ENCODE measurements at places on chromosomes 7 and 10. TPM values are rescaled to one million over a fixed set of nuclear protein-coding genes. Genes with fewer than 3 reads are reported as not detected.
A peak's percentile ranks its signal among the peaks of the same experiment; 100 is the strongest.

DNA sequence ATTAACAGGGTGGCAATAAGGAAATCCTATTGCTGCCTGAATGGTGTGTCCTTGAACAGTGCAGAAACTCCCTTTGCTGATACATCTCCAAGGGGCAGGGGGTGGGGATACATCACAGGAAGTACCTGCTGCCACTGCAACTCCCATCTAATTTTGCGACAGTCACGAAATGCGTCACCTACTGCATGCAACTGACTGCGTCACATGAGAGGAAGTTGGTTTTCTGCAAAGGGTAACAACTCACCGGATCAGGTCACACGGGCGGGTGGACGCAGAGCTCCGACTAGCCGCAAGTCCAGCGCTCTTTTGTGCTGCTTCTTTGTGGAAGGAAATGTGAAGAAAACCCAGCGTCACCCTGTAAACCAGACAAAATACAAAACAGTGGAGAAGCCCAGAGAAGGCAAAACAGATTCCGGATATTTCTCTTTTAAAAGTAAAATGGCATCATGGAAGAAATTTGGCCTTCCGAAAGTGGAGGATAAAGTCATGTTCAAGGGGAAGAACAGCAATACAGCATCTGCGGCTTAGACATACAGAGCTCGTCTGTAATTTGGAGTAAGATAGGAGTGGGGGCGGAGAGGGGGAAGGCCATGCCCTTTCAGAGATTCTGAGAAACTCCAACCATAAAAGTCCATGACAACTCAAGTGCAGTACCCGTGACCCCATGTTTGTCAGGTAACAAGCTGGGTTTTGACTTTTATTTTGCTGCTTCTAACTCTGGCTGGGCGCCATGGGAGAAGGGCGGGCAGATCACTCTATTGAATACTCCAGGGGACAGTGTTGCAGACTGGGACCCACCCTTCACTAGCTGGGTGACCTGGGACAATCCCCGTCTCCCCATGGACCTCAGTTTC, 32.3 kb upstream of the PLEKHS1 start:
- DNase-seq, result no peak
- H3K27me3 ChIP-seq, result no peaks in the 10 kb centered on the region
- H3K4me3 ChIP-seq, result no peak overlapping the region
- H3K27ac ChIP-seq, result no peak overlapping the region
- H3K36me3 ChIP-seq, result no peaks in the 10 kb centered on the region
- H3K4me1 ChIP-seq, result no peaks in the 10 kb centered on the region

DNA sequence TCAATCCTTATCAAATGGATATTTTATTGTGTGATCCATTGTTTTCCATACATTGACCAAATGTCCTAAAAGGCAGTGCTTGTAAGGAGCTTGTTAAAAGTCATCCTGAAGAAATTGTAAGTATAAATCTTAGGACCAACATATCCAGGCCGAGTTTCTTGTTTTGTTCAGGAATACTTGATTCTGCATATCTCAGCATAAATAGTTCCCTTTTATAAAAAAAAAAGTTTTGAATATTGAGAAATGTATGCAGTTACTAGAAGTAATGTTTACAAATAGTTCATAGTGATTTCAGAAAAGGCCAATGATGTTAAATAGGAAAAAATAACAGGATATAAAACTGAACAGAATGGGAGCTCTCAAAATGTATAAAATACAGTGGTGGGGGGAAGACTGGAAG, 6.6 kb downstream of the GRID1 start:
- H3K4me1 ChIP-seq, result no peaks in the 10 kb centered on the region
- H3K27me3 ChIP-seq, result peaks cover 18% of the 10 kb centered on the region
- no peaks in the 10 kb centered on the region for H3K36me3 ChIP-seq
- no peak overlapping the region for H3K27ac ChIP-seq
- no peak for DNase-seq
- H3K4me3 ChIP-seq, result no peak overlapping the region

The GIMAP7 gene
- total RNA-seq, result not detected

The ZNF487 gene
- total RNA-seq, result 6.3 TPM

- no peak overlapping the region for H3K27ac ChIP-seq
- no peaks in the 10 kb centered on the region for H3K27me3 ChIP-seq
- no peak for DNase-seq
Observed at GRCh38 chr7:48876087-48876486, 48.3 kb upstream of the CDC14C start.

- H3K27me3 ChIP-seq, result no peaks in the 10 kb centered on the region
- no peaks in the 10 kb centered on the region for H3K36me3 ChIP-seq
- peak; percentile 38 for DNase-seq
- H3K27ac ChIP-seq, result 0 out of 2 replicates have a peak overlapping the region, but pooled peaks have one; percentile 4
- no peak overlapping the region for H3K4me3 ChIP-seq
- peaks cover 34% of the 10 kb centered on the region for H3K4me1 ChIP-seq
Observed at GRCh38 chr7:33044986-33045385, 17.6 kb downstream of the NT5C3A start.

The MAPK8 gene
- total RNA-seq, result 63.6 TPM

GRCh38 chr10:50740293-50740648, 535 bp downstream of the ASAH2B start:
- H3K4me1 ChIP-seq, result peaks cover 5% of the 10 kb centered on the region
- H3K4me3 ChIP-seq, result peak overlapping the region; percentile 74
- H3K36me3 ChIP-seq, result no peaks in the 10 kb centered on the region
- peak overlapping the region; percentile 83 for H3K27ac ChIP-seq
- peak; percentile 90 for DNase-seq

GRCh38 chr7:36275735-36276284, 113.9 kb upstream of the ANLN start:
- no peaks in the 10 kb centered on the region for H3K36me3 ChIP-seq
- H3K27me3 ChIP-seq, result no peaks in the 10 kb centered on the region
- no peak for DNase-seq
- H3K4me1 ChIP-seq, result peaks cover 12% of the 10 kb centered on the region
- no peak overlapping the region for H3K27ac ChIP-seq
- H3K4me3 ChIP-seq, result no peak overlapping the region

GRCh38 chr7:100504887-100505611, 21.3 kb downstream of the NYAP1 start:
- no peak overlapping the region for H3K4me3 ChIP-seq
- 0 out of 2 replicates have a peak, but pooled peaks cover 8% of the 10 kb centered on the region for H3K4me1 ChIP-seq
- no peak for DNase-seq
- H3K36me3 ChIP-seq, result no peaks in the 10 kb centered on the region
- H3K27ac ChIP-seq, result no peak overlapping the region

- H3K27me3 ChIP-seq, result no peaks in the 10 kb centered on the region
- peak overlapping the region; percentile 9 for H3K27ac ChIP-seq
- no peaks in the 10 kb centered on the region for H3K36me3 ChIP-seq
- peak; percentile 30 for DNase-seq
Observed at GRCh38 chr10:86779220-86780017, 23.0 kb downstream of the BMPR1A start.

- H3K36me3 ChIP-seq, result no peaks in the 10 kb centered on the region
- peak overlapping the region; percentile 66 for H3K4me3 ChIP-seq
- no peak overlapping the region for H3K27ac ChIP-seq
- no peaks in the 10 kb centered on the region for H3K27me3 ChIP-seq
- peaks cover 36% of the 10 kb centered on the region for H3K4me1 ChIP-seq
Observed at GRCh38 chr7:130352194-130353074, 7.8 kb downstream of the CPA5 start.

DNA sequence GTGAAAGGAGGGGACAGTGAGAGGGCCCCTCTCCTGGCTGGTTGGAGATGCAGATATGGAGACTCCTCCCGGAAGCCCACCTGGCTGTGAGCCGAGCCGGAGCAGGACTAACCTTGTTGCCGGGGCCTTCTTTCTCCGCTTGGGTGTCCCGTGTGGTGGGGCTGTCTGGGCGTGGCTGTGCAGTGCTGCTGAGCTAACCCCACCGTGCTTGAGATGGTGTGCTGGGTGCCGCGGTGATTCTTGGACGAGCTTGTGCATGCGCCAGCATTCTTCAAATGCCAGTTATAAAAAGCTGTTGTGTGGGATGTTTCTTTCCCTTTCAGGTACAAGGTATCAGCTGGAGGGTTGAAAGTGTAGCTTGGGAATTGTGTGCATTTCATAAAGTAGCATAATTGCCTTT, 48.8 kb downstream of the DAGLB start:
- DNase-seq, result peak; percentile 31
- H3K36me3 ChIP-seq, result peaks cover 49% of the 10 kb centered on the region
- no peak overlapping the region for H3K27ac ChIP-seq
- H3K4me1 ChIP-seq, result peaks cover 31% of the 10 kb centered on the region

GRCh38 chr10:12838995-12839927, 162.3 kb downstream of the CCDC3 start:
- DNase-seq, result no peak
- H3K27me3 ChIP-seq, result no peaks in the 10 kb centered on the region
- no peaks in the 10 kb centered on the region for H3K4me1 ChIP-seq
- no peaks in the 10 kb centered on the region for H3K36me3 ChIP-seq

The KBTBD2 gene
- total RNA-seq, result 31.1 TPM

DNA sequence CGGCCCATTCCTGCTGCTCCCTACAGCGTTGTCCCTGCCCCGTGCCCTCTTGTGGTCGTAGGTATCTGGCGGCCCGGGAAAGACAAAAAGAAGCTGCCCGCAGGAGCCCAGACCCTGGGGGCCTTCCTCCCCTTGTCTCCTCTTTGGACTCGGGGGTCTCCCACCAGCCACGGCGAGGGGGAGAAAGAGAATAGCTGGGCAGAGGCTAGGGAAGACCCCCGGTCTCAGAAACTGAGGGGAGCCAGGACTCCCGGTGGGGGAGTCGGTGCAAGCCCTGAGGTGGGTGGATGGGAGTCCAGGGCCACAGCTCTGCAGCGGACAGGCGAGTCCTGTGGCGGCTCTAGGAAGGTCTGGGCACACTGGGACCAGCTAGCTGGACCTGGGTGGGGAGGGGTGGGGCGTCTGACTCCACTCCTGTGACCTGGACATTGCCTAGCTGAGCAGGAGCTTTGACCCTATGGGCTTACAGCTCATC, 1.3 kb upstream of the SH2D4B start:
- no peaks in the 10 kb centered on the region for H3K36me3 ChIP-seq
- DNase-seq, result no peak
- H3K27ac ChIP-seq, result no peak overlapping the region
- H3K4me3 ChIP-seq, result peak overlapping the region; percentile 55
- H3K4me1 ChIP-seq, result no peaks in the 10 kb centered on the region

- H3K4me1 ChIP-seq, result peaks cover 28% of the 10 kb centered on the region
- DNase-seq, result peak; percentile 22
- no peak overlapping the region for H3K4me3 ChIP-seq
- no peaks in the 10 kb centered on the region for H3K36me3 ChIP-seq
- H3K27me3 ChIP-seq, result no peaks in the 10 kb centered on the region
Observed at GRCh38 chr10:104450954-104451353, 97.3 kb downstream of the CFAP58 start.

DNA sequence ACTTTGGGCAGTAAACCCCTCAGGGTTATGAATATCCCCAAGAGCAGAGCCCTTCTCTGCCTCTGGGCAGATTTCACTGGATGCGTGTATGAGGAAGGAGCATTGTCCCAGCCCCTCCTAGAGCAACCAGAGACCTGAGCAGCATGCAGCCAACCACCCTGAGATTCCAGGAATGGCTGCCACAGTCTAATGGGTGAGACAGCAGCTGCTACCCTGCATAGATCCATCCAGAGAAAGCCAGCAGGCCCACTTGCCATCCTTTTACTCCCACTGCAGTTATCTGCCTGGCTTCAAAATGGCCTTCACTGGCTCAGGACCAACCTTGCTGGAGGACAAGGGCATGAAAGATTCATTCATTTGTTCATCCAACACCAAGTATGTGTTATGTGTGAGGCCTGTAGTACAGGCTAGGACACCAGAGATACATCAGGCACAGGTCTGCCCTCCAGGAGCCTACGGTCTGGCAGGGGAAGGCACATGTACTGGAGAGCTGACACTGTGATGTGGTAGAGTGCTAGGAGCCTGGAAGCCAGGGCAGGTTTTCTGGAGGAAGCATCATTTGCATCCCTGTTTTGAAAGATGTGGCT, 26.2 kb upstream of the C10orf105 start:
- H3K27me3 ChIP-seq, result no peaks in the 10 kb centered on the region
- no peaks in the 10 kb centered on the region for H3K4me1 ChIP-seq
- no peak overlapping the region for H3K27ac ChIP-seq
- DNase-seq, result no peak
- H3K36me3 ChIP-seq, result no peaks in the 10 kb centered on the region
- H3K4me3 ChIP-seq, result no peak overlapping the region

DNA sequence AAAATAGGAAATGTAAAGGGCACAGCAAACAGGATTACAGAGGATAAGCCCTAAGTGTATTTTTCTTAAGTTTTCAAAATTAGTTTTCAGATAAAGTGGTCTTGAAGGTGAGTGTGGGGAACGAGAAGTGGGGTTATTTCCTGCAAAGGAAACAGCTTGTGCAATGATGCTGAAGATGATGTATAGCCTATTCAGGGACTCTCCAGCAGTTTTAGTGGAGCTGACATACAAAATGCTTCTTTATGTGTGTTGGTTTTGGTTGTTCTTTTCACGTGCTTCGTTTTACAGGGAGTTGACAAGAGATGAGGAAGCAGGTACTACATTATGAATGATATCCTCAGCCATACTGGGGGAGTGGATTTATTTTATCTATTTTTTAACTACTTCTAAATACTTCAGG, 20.5 kb downstream of the CASD1 start:
- H3K27me3 ChIP-seq, result no peaks in the 10 kb centered on the region
- H3K27ac ChIP-seq, result no peak overlapping the region
- no peak overlapping the region for H3K4me3 ChIP-seq
- peaks cover 10% of the 10 kb centered on the region for H3K4me1 ChIP-seq
- no peak for DNase-seq

- H3K4me3 ChIP-seq, result no peak overlapping the region
- H3K36me3 ChIP-seq, result no peaks in the 10 kb centered on the region
- peaks cover 4% of the 10 kb centered on the region for H3K27me3 ChIP-seq
- H3K4me1 ChIP-seq, result peaks cover 13% of the 10 kb centered on the region
- no peak overlapping the region for H3K27ac ChIP-seq
Observed at GRCh38 chr7:39333701-39334100, 232.5 kb upstream of the YAE1 start.

GRCh38 chr7:34061149-34061548, 155.8 kb downstream of the BMPER start:
- H3K36me3 ChIP-seq, result peaks cover 53% of the 10 kb centered on the region
- peak overlapping the region; percentile 86 for H3K27ac ChIP-seq
- H3K4me1 ChIP-seq, result peaks cover 53% of the 10 kb centered on the region
- H3K27me3 ChIP-seq, result no peaks in the 10 kb centered on the region

DNA sequence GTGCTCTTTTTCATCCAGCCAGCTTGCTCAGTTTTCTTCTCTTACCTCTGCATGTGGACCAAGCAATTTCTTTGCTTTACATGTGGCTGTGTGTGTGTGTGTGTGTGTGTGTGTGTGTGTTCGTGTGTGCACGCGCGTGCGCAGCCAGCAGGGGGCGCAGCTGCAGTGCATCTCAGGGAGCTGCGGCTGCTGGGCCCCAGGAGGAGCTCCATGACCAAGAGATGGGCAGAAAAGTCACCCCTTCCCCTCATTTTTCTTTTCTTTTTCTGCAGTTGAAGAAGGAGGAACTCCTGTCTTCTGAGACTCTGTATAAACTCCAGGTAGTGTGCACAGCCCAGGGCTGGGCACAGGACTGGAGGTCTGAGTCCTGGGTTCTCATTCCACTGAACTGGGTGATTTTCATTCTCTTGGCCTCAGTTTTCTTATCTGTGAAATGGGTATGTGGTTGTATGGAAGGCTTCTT, 41.8 kb downstream of the BLNK start:
- no peaks in the 10 kb centered on the region for H3K27me3 ChIP-seq
- H3K36me3 ChIP-seq, result no peaks in the 10 kb centered on the region
- no peak overlapping the region for H3K4me3 ChIP-seq
- no peaks in the 10 kb centered on the region for H3K4me1 ChIP-seq
- no peak overlapping the region for H3K27ac ChIP-seq
- DNase-seq, result peak; percentile 67

The ZPBP gene
- not detected for total RNA-seq

The ADCY1 gene
- total RNA-seq, result not detected

- no peak overlapping the region for H3K27ac ChIP-seq
- DNase-seq, result no peak
- no peak overlapping the region for H3K4me3 ChIP-seq
- no peaks in the 10 kb centered on the region for H3K36me3 ChIP-seq
Observed at GRCh38 chr7:81816312-81816711, 46.5 kb upstream of the HGF start.

Measured in GM23248 (cell line).